NCI-H460 (cell line): ENCODE measurements at places on chromosomes 1 and 21.
A peak's percentile ranks its signal among the peaks of the same experiment; 100 is the strongest.

DNA sequence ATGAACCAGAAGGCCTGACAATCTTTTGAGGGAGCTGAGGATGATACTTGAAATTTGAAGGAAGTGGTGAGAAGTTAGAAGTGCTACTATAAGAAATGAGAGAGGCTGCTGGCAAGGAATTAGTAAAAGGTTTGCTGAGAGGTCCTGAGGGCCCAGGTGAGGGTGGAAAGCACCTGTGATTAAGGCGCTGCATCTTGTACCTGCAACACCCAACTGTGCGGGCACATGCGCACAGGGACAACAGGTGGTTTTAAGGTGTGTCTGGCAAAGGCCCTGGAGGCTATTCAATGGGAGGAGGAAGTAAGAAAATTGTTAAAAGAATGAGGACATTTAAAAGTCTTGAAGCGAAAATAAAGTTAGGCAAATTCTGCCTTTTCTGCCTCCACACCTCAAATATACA is 349.3 kb downstream of the RGS7 start:
- DNase-seq: no peak

- DNase-seq: no peak
Measured at GRCh38 chr21:34097442-34097841, 24.1 kb downstream of the MRPS6 start.

DNA sequence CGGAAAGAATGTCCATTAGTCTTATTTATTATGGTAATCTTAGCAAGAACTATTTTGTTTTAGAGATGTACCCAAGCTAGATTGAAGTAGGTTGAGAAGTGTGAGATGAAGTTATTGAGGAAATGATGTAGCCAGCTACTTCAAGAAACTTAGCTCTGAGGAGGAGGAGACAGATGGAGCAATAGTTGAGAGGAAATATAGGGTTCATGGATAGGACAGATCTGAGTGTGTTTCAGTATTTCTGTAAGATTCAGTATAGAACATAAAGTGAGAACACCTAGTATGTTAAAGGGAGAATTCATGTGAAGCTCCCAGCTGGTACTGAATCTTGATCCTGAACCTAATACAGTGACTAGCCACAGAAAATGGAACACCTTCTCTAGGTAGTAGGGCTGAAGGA is 28.9 kb downstream of the TSNAX start:
- no peak for DNase-seq

DNA sequence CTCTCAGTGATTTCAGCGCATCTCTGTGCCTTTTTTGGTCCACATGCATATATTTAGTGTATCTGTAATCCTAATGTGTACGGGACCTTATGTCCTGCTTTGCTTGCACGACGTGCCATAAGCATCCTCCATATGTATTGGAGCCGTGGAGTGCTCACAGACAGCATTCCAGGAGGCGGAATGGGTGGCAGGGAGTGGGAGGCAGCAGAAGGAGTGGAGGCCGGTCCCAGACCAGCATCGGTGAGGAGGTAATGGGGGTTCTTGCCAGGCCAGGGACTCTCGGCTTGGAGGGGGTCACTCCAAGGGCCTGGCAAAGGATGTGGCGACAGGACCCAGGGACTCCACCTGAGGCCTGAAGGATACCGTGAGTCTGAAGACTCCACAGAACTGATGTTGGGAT is 185.0 kb downstream of the CAMTA1 start:
- DNase-seq: no peak

- no peak for DNase-seq
Measured at GRCh38 chr1:169745015-169745861, 11.4 kb upstream of the SELE start.

GRCh38 chr1:97281962-97282361 is 560.4 kb downstream of the PTBP2 start:
- DNase-seq: no peak

- no peak for DNase-seq
Measured at GRCh38 chr1:7224644-7225043, 439.4 kb downstream of the CAMTA1 start.

GRCh38 chr1:119114786-119115185 is 25.7 kb downstream of the WARS2 start:
- DNase-seq: no peak

GRCh38 chr1:207920444-207921021 is 9.6 kb upstream of the CD34 start:
- DNase-seq: no peak

DNA sequence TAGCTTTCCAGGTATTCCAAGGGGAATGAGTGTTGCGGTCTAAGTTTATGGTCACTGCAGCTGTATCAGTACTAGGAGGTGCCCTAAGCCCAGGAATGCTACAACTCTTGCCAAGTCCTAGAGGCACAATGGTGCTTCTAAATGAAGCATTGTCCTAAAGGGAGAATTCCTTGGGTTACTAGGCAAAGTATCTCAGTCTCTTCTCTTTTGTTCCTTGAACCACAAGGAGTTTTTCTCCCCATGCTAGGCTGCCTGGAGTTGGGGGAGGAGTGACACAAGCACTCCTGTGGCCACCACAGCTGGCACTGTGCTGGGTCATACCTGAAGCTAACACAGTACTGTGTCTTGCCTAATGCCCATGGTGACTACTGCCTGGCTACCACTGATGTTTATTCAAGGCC is 50.7 kb downstream of the KMO start:
- DNase-seq: no peak

GRCh38 chr21:27590271-27590670 is 623.4 kb upstream of the ADAMTS5 start:
- DNase-seq: no peak

DNA sequence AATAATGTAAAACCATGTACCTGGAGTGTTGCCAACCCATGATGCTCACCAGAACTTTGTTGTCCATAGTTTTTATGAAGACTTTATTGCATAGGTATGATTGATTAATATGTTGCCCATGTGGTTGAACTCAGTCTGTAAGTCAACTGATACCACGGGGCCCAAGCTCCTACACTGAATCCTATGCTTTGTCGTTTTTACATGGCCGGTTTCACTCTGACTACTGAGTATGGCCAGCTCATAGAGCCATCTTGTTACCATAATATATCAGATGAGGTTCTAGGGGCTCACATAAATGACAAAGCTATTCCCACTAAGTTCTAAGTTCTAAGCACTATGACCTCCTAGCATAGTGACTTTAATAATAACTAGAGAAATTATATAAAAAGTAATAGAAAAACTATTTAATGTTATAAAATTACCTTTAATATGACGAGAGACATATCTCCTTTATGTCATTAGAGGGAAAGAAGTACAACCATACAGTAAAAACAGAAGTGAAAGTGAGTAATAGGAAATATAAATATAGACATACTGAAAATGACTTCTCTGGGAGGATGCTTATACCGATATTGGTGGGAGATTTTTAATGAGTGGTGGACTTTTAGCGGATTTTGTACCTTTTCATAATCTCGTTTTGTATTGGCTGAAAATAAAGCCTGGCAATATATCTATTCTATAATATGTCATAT is 983.4 kb upstream of the PRMT6 start:
- DNase-seq: no peak

- no peak for DNase-seq
Measured at GRCh38 chr1:248813546-248813945, 12.2 kb downstream of the SH3BP5L start.

- DNase-seq: no peak
Measured at GRCh38 chr1:229636042-229636441, 10.0 kb downstream of the URB2 start.

GRCh38 chr1:209675565-209676154 is 448 bp downstream of the G0S2 start:
- DNase-seq: no peak

- DNase-seq: no peak
Measured at GRCh38 chr21:20396798-20397197, 601.4 kb upstream of the NCAM2 start.

- no peak for DNase-seq
Measured at GRCh38 chr1:11441211-11441952, 37.6 kb upstream of the DISP3 start.

- DNase-seq: peak; percentile 63
Measured at GRCh38 chr1:116498789-116499628, 71.8 kb downstream of the CD58 start.

DNA sequence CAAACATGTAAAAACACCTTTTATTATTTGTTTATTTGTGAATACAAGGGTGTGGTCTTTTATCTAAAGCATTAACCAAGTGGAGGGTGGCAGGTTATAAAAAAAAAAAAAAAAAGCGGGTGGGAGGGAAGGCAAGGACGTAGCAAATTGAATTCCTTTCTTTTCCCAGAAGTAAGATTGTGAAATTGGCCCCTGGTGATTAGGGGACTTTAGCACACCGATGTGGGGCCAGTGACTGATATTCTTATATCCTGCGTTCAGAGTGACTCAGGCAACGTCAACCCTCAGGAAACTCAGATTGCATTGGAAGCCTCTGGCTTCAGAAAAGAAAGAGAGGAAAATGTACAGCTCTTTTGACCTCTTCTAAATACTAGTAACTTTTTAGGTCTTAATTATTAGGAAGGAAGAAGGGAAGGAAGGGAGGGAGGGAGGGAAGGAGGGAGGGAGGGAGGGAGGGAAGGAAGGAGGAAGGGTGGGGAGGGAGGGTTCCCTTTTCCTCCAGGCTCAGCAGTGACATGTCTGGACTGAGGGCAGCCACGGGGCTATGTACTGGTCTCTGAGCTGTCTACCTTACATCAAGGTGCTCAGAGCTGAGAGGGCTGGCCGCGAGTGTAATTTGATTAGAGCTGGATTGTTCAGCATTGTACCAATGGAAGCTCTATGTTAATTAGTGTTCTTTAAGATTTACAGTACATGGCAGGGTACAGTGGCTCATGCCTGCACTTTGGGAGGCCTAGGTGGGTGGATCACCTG is 30.2 kb downstream of the EVA1C start:
- no peak for DNase-seq

DNA sequence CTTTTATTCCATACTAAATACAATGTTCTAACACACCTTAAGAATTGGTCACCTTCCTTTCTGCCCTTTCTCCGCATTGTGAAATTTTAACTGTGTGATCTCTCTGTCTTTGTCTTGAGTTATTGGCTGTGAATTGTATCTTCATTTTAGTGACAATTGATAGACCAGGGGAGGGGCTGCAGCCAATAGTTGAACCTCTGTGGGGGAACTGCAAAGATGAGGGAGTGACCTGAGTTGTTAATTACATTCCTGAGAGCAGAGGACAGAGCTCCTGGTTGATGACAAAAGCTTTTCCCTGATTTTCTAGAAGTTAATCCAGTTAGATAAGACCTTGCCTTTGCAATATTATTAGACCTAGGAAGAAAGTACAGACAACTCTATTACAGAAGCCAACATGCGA is 1535.7 kb downstream of the BRINP3 start:
- no peak for DNase-seq

DNA sequence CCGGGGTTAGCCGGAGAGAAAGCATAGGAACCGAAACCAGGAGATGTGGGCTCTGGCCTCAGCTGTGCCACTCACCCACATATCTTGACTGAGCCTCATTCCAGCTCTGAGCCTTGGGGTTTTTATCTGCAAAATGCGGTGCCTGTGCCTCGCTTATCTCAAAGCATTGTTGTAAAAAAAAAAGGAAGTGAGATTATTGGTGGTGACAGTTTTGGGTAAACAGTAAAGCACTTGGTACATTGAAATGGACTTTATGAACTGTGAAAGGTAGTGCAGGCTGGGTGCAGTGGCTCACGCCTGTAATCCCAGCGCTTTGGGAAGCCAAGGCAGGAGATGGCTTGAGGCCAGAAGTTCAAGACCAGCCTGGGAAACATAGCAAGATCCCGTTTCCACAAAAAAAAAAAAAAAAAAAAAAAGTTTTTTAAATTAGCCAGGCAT is 3.8 kb downstream of the PTAFR start:
- DNase-seq: no peak

GRCh38 chr1:75614399-75614756 is 3.5 kb upstream of the SLC44A5 start:
- DNase-seq: no peak

GRCh38 chr21:22885079-22885478 is 1886.9 kb downstream of the NCAM2 start:
- DNase-seq: no peak

DNA sequence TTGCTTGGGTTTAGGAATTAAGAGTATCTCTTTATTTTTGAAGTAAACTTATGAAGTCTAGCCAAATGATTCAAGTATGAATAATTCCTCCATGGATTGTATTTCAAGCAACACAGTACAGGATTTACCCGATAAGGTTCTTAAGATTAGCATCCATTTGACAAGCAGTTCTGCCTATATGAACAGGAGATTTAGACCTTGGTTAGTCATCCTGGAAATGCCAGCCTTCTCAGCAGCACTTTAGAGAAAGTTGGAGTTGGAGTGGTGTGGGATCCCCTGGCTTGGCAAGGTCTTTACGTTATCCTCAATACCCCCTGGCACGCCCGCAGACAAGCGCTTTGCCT is 1.6 kb downstream of the BCAR3 start:
- DNase-seq: no peak

DNA sequence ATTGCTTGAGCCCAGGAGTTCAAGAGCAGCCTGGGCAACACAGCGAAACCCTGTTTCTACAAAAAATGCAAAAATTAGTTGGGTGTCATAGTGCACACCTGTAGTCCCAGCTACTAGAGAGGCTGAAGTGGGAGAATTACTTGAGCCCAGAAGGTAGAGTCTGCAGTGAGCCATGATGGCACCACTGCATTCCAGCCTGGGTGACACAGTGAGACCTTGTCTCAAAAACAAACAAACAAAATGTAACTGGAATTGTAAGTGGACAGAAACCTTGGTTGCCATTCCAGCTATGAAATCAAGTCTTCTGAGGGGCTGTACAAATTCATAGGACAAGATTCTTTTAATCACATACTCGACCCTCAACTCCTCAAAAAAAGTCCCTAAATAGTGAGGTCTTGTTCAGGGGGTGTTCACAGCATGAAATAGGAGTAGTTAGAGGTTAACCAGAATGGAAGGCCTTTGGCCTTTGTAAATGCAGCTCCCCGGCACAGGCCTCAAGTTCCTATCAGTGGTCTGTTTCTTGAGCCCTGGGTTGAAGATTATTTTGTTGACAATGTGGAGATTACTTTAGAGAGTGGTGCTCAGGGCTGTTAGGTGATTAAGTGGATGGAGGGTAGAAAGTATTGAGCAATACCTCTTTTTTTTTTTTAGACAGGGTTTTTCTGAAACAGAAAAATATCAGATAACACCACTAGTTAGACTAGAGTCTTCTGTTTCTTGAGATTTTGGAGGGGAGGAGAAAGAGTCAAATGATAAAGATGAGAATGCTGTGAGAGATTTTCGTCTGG is 138.7 kb upstream of the ZNF648 start:
- DNase-seq: no peak

GRCh38 chr1:21149855-21150432 is 26.8 kb downstream of the EIF4G3 start:
- DNase-seq: peak; percentile 38

GRCh38 chr1:233477359-233477758 is 136.5 kb upstream of the KCNK1 start:
- DNase-seq: no peak

GRCh38 chr1:52635321-52636089 is 2.5 kb downstream of the SHISAL2A start:
- no peak for DNase-seq
